ENCODE measurements at places on chromosomes 7 and 10. TPM values are rescaled to one million over a fixed set of nuclear protein-coding genes. Genes with fewer than 3 reads are reported as not detected.

- H3K4me3 ChIP-seq, result no peak overlapping the region
- no peak overlapping the region for H3K27ac ChIP-seq
- no peak for DNase-seq
- peaks cover 45% of the 10 kb centered on the region for H3K4me1 ChIP-seq
- H3K27me3 ChIP-seq, result no peaks in the 10 kb centered on the region
- peaks cover 41% of the 10 kb centered on the region for H3K36me3 ChIP-seq
These were observed 7.9 kb downstream of the PHTF2 start for GRCh38 chr7:77806425-77806824.

DNA sequence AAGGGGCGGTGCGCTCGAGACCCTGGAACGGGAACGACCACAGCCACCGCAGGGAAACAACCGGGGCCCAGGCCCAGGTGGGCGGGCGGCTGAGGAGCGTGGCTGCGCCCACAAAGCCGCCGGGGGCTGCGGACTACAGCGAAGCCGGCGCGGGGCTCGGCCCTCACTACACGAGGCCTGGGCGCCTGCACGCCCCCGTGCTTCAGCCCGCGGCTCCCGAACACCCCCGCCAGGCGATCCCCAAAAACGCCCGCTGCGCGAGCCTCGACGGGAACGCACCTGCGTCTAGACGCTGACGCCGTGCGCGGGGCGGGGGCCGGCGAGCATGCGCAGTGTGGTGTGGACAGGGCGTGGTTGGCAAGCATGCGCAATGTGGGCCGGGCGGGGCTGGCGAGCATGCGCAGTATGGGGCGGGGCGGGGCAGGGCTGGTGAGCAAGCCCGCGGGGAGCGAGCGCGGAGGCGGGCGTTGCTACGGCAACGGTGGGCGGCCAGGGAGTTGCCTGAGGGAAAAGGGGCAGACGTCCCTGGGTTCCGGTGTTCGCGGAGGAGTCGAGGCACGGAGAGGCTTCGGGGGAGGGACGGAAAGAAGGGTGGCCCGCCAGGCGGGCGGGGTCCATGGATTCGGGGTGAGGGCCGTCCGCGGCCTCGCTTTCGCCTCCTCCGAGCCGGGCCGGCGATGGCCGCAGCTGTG is at the start of gene RNF32:
Gene RNF32 (plus strand): TSS at position 518 of the 692 bp plus-strand sequence. CDS start 3,104 bp downstream, outside the sequence.
- H3K4me3 ChIP-seq, result peak within 1 kb of the TSS; percentile 83
- peak; percentile 98 for DNase-seq
- H3K36me3 ChIP-seq, result peaks cover 5% of the 10 kb centered on the region

DNA sequence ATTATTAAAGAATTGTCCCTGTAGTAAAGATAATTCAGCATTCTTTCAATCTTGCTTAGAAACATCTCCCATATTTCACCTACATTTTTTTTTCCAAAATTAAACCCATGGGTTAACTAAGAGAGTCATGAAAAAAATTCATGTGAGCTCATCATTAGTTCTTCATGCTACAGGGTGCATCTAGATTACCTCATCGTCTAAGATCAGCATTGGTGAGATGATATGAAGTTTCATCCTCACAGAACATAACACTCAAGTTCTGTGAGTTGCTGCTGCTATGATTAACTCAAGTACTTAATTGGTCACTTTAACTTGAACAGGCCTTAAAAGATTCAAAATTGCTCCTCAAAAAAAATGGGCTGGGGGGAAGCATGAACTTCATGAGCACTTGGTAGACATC is 50.0 kb downstream of the RAB11FIP2 start:
- H3K36me3 ChIP-seq, result peaks cover 26% of the 10 kb centered on the region
- no peak overlapping the region for H3K4me3 ChIP-seq
- H3K27ac ChIP-seq, result no peak overlapping the region
- H3K27me3 ChIP-seq, result no peaks in the 10 kb centered on the region

GRCh38 chr7:93132216-93132615 is 14.4 kb upstream of the SAMD9 start:
- no peaks in the 10 kb centered on the region for H3K27me3 ChIP-seq
- DNase-seq, result no peak
- no peak overlapping the region for H3K27ac ChIP-seq
- no peaks in the 10 kb centered on the region for H3K4me1 ChIP-seq

KLLN gene
- 0.61 TPM for total RNA-seq

DNA sequence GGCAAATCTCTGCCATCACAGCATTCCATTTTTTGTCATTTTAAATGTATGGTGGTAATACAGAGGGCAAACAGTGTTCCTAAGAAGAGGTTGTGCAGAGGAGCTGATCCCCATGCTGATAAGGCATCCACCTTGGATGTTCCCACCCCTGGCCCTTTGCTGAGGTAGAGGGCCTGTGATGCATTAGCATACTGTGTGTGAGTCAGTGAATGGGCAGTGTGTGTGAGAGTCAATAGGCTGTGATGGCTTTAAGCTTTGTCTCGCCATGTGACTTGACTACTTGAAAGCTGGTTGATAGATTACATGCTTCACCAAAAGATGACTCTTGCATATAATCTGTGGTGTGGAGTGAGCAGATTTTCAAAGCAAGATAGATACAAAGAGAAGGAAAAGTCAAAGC is 81.3 kb downstream of the INSYN2A start:
- H3K27ac ChIP-seq, result no peak overlapping the region
- DNase-seq, result no peak
- H3K27me3 ChIP-seq, result no peaks in the 10 kb centered on the region
- H3K36me3 ChIP-seq, result no peaks in the 10 kb centered on the region

- H3K4me3 ChIP-seq, result no peak overlapping the region
- no peak for DNase-seq
- no peaks in the 10 kb centered on the region for H3K27me3 ChIP-seq
- no peak overlapping the region for H3K27ac ChIP-seq
- H3K4me1 ChIP-seq, result peaks cover 10% of the 10 kb centered on the region
- H3K36me3 ChIP-seq, result peaks cover 29% of the 10 kb centered on the region
These were observed 181.6 kb downstream of the MLLT10 start for GRCh38 chr10:21715531-21716195.

DNA sequence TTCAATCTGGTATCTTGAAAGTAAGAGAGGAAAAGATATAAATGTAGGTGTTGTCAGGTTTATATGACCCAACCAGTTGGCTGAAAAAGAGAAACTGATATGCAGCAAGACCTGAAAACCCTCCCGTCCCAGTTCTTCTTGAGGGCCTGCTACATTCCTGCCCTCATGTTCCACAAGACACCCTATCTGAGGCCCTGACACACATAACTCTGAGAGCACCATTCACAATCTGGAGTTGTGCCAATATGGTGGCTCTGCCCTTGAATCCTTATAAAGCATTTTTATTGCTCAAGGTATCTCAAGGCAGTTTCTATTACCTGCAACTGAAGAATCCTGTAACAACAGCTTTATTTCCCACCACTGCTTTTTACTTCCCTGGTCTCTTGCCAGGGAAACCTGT is 17.0 kb downstream of the XPNPEP1 start:
- H3K27ac ChIP-seq, result no peak overlapping the region
- DNase-seq, result no peak
- H3K27me3 ChIP-seq, result no peaks in the 10 kb centered on the region
- peaks cover 49% of the 10 kb centered on the region for H3K4me1 ChIP-seq
- H3K36me3 ChIP-seq, result peaks cover 71% of the 10 kb centered on the region

- peaks cover 7% of the 10 kb centered on the region for H3K36me3 ChIP-seq
- no peaks in the 10 kb centered on the region for H3K4me1 ChIP-seq
- no peak overlapping the region for H3K27ac ChIP-seq
- H3K4me3 ChIP-seq, result no peak overlapping the region
- DNase-seq, result no peak
These were observed 167.9 kb downstream of the PHF14 start for GRCh38 chr7:11141541-11141940.
